Hematopoietic multipotent progenitor cell treated with erythropoietin and hydrocortisone succinate and interleukin-3 and kit ligand, for 15 days (in vitro differentiated cells): ENCODE measurements at places on chromosomes 7 and 10.

DNA sequence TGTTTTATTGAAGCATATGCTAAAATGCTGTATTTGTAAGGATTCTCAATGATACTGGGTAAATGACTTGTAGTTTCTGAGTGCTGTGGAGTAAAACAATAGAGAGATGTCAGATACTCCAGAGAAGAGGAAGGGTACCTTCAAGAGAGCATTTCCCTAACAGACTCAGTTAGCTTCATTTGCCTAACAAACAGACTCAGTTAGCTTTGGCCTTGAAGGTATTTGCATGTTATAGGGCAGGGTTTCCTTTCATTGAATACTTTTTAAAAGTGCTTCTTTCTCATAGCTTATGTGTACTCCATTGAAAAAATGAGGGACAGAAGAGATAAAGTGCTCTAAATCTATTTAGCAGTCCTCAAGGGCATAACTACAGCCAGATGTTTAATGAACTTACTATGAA, 101.8 kb downstream of the CHN2 start:
- no peak for DNase-seq

DNA sequence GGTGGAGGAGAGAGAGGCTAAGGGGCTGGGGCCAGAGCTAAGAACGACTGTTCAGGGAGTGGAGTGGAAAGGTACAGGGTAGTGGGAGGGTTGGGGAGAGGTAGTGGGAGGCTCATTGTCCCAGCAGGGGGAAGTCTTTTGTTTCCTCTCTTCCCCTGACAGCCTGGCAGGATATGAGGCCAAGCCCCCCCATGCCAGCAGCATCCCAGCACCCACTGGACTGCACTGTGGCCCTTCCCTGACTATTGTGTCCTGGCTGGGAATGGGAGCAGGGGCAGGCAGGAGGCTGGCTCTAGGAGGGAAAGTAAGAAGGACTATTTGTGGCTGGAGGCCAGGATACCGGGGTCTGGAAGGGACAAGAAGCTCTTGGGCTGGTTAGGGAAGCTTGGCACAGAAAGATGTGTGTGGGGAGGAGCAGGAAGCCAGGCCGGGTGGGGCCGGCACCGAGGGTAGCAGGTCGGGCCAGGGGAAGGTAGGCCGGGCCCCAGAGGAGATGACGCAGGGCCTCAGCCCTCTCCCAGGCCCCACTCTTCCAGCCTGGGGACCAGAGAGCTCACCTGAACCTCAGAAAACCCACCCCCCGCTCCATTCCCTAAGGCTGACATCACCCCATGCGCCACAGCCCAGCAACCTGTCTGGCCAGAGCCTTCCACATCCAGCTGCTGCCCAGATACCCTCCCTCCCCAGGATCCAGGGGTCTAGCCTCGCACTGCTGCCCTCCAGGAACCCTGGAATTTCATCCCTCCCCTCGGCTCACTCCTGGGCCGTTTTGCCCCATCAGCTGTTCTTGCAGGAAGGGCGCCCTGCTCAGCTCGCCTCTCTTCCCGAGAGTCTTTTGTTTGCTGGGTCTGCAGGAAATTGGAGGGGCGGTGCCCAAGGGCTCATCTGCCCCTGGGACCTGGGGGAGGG, 8.8 kb upstream of the EPHB4 start:
- no peak for DNase-seq

GRCh38 chr7:130959743-130960207, 225.8 kb upstream of the KLF14 start:
- peak; percentile 42 for DNase-seq

DNA sequence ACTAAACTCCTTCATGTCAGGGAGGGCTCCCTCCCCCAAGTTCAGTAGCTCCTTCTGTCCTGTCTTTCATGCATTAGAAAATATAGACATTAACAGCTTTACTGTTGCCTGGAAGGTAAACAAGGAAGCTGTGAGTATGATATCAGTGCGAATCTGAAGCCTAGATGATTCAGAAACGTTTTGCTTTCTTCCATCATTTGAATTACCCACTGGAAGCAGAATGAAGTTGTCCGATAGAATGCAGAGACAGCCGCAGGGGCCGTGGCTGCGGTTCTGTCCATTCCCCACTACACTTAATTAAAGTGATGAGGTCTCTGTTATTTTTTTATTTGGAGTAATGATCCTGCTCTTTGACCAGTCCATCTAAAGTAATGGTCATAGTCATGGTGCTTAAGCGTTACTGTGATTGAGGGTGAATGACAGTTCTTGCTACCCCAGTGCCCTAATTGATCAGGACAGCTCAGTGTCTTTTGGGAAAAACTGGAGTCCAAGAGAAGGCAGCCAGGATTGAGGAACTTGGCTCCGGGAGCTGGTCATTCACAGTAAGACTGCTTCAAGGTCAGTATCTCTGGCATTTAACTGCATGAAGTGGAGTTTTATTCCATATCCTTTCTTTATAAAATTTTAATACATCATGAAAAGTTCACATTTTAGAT, 69.9 kb downstream of the PTPRE start:
- DNase-seq: no peak

- DNase-seq: no peak
These were observed 251.1 kb downstream of the INHBA start for GRCh38 chr7:41451826-41452225.

- no peak for DNase-seq
These were observed 29.8 kb downstream of the RSU1 start for GRCh38 chr10:16787361-16787791.

- DNase-seq: no peak
These were observed 183.2 kb upstream of the NEBL start for GRCh38 chr10:21080261-21080660.

- DNase-seq: no peak
These were observed 222.2 kb downstream of the KCNMA1 start for GRCh38 chr10:77415313-77415960.

DNA sequence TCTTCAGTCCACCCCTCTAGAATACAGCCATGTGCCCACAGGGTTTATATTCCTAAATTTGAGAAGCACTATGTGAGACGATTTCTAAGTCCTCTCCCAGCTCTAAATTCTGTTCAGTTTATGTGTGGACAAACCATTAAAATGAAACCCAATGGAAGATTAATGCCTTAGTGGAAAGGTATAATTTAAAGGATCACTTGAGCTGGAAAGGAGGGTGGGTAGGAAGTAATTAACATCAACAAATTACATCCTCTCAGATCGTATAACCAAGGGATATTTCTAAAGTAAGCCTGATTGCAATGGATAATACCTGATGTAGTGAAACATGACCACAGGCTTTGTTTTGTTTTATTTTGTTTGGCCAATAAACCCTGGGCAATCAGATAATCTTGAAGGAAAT, 511.0 kb upstream of the COBL start:
- DNase-seq: no peak
